ENCODE measurements at places on chromosomes 11 and 22. TPM values are rescaled to one million over a fixed set of nuclear protein-coding genes. Genes with fewer than 3 reads are reported as not detected.

The CCND1 gene
- 192 TPM for total RNA-seq

The MS4A6E gene
- 0.53 TPM for total RNA-seq

The CECR2 gene
- 4.8 TPM for total RNA-seq

The ADM2 gene
- 0.09 TPM for total RNA-seq

The ATF4 gene
- total RNA-seq = 319 TPM

The PES1 gene
- total RNA-seq = 46.6 TPM

The DKK3 gene
- total RNA-seq = 201 TPM

The ALDH3B2 gene
- total RNA-seq = not detected

The LGR4 gene
- 16.8 TPM for total RNA-seq

The C11orf97 gene
- total RNA-seq = not detected

The KCTD14 gene
- total RNA-seq = 4.0 TPM

The BRSK2 gene
- 7.4 TPM for total RNA-seq

The RIMBP3C gene
- 0.36 TPM for total RNA-seq

The MUC15 gene
- not detected for total RNA-seq

The ZNHIT2 gene
- 6.8 TPM for total RNA-seq

The MLC1 gene
- total RNA-seq = 0.45 TPM

The OR8G1 gene
- not detected for total RNA-seq

The CALCA gene
- 0.67 TPM for total RNA-seq

The CNGA4 gene
- 0.31 TPM for total RNA-seq

The PACSIN3 gene
- total RNA-seq = 66.0 TPM

The OR1S1 gene
- not detected for total RNA-seq

The GLYAT gene
- 2.6 TPM for total RNA-seq

The ADAMTS15 gene
- total RNA-seq = 6.4 TPM

The TRIM51 gene
- not detected for total RNA-seq

The PARVA gene
- total RNA-seq = 176 TPM

The CCDC15 gene
- 2.8 TPM for total RNA-seq

The MIAT gene
- 2.7 TPM for total RNA-seq

The ZNF280B gene
- 0.45 TPM for total RNA-seq

The ELFN2 gene
- 5.9 TPM for total RNA-seq

The NRXN2 gene
- 13.7 TPM for total RNA-seq

The SLC22A8 gene
- total RNA-seq = not detected

The APOA5 gene
- total RNA-seq = not detected

The SAA2 gene
- 2.6 TPM for total RNA-seq

Measured in sciatic nerve (tissue), 2 donors.